ENCODE measurements at places on chromosomes 3 and 15. TPM values are rescaled to one million over a fixed set of nuclear protein-coding genes. Genes with fewer than 3 reads are reported as not detected.

- DNase-seq, result no peak
Observed at GRCh38 chr15:22808761-22809280, 22.4 kb downstream of the NIPA1 start.

- no peak for DNase-seq
Observed at GRCh38 chr3:16303037-16303575, 38.1 kb downstream of the OXNAD1 start.

GRCh38 chr3:133676336-133677118 is 14.8 kb upstream of the TOPBP1 start:
- no peak for DNase-seq

- peak; percentile 87 for DNase-seq
Observed at GRCh38 chr3:38154625-38155255, 10.6 kb upstream of the OXSR1 start.

DNA sequence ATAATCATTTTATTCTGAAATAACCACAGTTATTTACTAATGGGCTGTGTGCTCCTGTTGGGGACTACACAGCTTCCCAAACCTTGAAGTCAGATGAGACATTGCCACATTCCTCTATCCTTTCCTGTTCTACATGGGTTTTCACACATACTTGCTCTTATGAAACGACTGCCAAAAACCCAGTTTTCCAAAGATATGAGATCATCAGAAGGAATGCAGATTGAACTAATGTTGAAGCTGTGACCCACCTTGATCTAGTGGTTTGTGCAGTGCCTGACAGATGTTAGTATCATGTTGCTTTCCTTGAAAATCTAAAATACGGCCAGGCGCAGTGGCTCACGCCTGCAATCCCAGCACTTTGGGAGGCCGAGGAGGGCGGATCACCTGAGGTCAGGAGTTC is 144.6 kb downstream of the VGLL4 start:
- peak; percentile 97 for DNase-seq

GRCh38 chr3:16427103-16427965 is 86.2 kb downstream of the RFTN1 start:
- peak; percentile 17 for DNase-seq

- DNase-seq, result no peak
Observed at GRCh38 chr3:107289354-107289753, 87.9 kb upstream of the CCDC54 start.

GRCh38 chr3:121739902-121740301 is 9.6 kb downstream of the GOLGB1 start:
- DNase-seq, result no peak

Gene GOLGA6L2
- not detected for total RNA-seq

Gene IGSF11
- 0.66 TPM for total RNA-seq

Gene PLCB2
- 1.3 TPM for total RNA-seq

Gene SLCO2A1
- total RNA-seq, result not detected

Gene TNK2
- total RNA-seq, result 49.3 TPM

Gene DNAH12
- total RNA-seq, result not detected

Gene NAA80
- 8.7 TPM for total RNA-seq

Data from PC-3 (cell line).